Fibroblast of skin of right biceps (primary cell): ENCODE measurements at places on chromosomes 12 and 14.

DNA sequence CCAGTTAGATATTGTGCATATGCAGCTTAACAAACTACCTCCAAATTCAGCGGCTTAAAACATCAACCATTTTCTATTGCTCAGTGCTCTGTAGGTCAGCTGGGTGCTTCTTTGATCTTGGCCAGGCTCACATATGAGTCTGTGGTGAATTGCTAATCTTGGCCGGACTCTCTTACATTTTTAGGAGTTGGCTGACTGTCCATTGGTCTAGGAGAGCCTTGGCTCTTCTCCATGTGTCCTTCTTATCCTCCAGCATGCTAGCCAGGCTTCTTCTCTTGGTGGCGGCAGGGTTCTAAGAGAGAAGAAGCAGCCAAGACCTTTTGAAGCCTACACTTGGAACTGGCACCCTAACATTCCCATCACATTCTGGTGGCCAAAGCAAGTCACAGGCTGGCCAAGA lies 174.3 kb upstream of the PWP1 start:
- peak; percentile 28 for DNase-seq

- no peak for DNase-seq
Observed at GRCh38 chr14:44417809-44418208, 89.3 kb downstream of the FSCB start.

GRCh38 chr12:131915823-131916222 lies 13.3 kb upstream of the PUS1 start:
- no peak for DNase-seq

- DNase-seq: peak; percentile 40
Observed at GRCh38 chr12:7915661-7916403, 20.2 kb downstream of the SLC2A3 start.

GRCh38 chr12:26100666-26101349 lies 24.0 kb downstream of the BHLHE41 start:
- DNase-seq: no peak

DNA sequence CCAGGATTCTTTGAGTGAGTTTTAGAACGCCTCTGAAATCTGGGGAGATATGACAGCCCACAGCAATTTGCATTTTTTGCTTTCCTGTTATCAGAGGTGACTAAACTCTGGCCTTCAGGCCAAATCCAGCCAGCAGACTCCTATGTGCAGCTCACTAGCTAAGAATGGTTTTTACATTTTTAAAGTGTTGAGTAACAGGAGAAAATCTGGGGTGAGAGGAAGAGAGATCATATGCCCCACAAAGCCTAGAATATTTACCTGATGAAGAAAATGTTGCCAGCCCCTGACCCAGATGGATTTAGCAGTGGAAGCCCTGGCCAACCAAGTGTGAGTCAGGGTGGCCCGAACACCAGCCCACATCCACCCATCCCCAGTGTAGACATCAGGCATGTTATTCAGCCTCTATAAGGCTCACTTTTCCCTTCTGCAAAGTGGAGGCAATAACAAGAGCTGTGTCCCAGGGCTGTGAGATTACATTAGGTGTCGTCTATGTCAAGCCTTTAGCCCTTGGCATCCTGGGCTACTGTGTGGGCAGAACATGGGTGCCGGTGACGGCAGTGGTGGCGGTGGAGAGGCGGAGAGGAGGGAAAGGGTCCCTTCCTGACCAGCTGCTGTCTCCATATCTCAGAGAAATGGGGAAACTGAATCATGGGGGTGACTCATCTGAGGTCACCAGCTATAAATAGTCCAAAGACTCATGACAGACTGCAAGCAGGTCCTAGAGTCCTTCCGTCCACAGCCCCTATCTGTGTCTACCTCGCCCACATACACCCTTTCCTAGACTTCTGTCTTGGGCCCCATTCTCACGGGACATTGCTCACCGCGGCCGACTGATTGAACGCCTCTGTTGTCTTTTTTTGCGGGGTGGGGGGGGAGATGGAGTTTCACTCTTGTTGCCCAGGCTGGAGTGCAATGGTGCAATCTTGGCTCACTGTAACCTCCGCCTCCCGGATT lies 32.6 kb upstream of the CD9 start:
- peak; percentile 96 for DNase-seq

DNA sequence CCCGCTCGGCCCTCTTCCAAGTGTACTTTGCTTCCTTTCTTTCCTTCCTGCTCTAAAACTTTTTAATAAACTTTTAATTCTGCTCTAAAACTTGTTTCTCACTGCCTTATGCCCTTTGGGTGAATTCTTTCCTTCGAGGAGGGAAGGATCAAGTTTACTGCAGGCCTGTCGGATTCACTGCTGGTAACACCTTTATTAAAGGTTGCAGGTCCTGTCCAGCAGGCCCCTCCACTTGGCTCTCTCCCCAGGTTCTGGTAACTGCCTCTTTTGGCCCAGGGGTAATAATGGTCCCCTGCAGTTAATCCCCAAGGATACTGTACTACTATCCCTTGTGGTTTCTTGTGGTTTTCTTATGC lies 152.7 kb upstream of the EEA1 start:
- DNase-seq: no peak

GRCh38 chr14:102892651-102893050 lies 29.8 kb upstream of the AMN start:
- DNase-seq: no peak

DNA sequence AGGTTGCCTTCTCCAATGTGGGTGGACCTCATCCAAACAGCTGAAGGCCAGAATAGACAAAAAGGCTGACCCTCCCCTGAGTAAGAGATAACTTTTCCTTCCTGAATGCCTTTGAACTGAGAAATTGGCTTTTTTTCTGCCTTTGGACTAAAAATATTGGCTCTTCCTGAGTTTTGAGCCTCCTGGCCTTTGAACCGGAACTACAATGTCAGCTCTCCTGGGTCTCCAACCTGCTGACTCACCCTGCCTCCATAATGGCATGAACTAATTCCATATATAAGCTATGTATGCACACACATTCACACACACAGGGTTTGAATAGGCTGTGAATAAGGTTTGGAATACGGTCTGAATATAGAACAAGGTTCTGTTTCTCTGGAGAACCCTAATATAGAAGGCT lies 39.7 kb upstream of the TMEM260 start:
- no peak for DNase-seq

- DNase-seq: no peak
Observed at GRCh38 chr14:90534838-90535555, 138.2 kb downstream of the CALM1 start.

DNA sequence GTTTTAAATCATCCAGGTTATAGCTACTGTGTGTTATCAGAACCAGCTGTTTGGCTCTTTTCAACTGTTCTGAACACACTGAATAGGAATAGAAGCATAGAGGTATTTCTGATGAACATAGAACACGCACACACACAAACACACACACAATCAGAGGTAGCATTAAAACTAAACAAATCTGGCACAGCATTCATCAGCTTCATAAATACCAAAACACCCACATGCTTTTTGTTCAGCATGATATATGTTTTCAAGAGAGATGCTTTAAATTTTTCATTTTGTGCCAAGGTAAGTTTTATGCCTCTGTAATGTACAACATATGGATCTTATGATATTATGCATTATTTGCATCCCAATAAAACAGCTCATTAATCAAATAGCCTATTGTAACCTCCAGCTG lies 208.6 kb downstream of the GALC start:
- peak; percentile 51 for DNase-seq

GRCh38 chr12:57456145-57456700 lies 1.1 kb downstream of the INHBE start:
- DNase-seq: peak; percentile 65

DNA sequence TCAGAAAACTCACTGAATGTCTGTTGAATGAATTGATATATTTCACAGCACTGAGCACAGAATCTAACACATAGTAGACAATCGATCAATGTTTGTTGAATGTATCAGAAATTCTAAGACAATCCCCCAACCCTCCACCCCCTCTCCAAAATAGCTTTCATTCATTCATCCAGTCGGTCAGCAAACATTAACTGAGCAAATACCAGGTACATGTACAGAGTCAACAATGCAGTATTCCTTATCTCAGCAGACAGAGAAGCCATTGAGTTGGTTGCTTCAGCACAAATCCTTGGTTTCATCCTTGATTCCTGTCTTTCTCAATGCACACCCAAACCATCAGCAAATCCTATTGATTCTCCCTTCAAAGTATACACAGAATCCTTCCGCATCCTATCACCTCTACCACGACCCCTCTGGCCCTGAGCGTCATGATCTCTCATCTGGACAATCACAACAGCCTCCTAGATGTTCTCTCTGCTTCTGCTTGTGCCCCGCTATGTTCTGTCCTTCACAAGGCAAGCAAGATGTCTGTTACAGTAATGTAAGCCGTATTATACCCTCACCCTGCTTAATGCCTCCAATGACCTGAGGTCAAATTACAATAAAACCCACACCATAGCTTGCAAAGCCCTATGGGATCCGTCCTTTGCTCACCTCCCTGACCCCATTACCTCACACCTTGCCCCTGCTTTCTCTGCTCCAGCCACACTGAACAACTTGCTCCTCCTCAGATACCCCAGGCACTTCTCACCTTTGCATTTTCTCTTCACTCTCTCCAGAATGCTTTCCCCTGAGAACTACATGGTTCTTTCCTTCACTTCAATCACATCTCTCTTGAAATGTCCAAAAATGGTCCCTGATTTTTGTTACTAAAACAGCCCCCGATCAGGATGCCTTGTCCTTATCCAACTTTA lies 738.1 kb upstream of the TBX3 start:
- no peak for DNase-seq

DNA sequence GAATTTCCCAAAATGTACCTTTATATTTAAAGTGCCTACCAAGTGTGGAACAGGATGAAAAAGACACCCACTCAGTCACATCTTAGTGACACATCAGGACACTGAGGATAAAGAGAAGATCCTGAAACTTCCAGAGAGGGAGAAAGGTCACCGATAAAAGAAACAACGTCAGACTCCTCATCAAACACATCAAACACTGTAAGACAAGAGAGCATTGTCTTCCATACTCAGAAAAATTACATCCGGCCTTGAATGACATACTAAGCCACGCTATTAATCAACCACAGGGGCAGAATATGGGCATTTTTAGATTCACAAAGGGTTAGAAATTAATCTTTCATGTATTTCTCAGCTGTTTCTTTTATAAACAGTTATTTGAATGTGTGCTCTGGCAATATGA lies 490.3 kb downstream of the APAF1 start:
- no peak for DNase-seq
